Right lobe of liver (tissue), 6 donors: ENCODE measurements at places on chromosomes 7 and 10. TPM values are rescaled to one million over a fixed set of nuclear protein-coding genes. Genes with fewer than 3 reads are reported as not detected.

DNA sequence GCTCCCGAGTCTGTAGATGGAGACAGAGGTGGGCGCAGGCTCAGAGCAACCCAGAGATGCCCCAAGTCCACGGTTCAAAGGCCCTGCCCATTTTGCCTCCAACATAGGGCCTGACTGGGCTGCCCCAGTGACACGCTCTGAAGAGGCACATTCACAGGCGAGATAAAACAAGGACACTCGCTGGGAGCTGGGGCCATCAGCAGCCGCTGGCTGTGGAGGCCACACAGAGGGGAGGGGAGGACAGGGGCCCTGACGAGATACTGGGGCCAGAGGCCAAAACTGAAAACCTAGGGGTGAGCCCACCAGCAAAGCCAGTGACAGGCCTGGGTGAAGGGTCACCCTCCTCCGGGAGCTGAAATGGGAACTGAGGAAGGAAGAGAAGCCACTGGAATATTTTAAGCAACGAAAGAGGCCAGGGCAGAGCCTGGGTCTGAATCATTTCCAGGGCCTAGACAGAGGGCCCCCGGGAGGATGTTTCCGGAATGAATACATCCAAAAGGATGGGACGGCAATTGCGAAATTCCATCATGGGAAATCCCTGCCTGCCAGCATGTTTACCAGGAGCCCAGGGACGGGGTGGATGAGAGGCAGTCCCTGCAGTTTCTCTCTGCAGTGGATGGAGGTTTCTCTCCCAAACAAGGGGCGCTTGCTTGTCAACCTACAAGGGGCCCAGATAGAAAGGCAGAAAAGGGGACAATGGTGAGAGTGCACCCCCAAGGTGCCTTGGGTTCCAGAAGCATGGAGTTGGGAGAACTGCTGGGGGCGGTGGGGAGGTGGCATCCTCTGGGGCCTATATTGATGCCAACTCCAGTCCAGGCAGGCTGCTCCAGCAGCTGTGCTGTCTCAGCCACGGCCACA, 29.0 kb upstream of the HSPA12A start:
- H3K27me3 ChIP-seq: no peaks in the 10 kb centered on the region
- peak; percentile 54 for DNase-seq
- H3K4me1 ChIP-seq: peaks cover 8% of the 10 kb centered on the region
- H3K36me3 ChIP-seq: no peaks in the 10 kb centered on the region

GRCh38 chr7:137668404-137668803, 178.4 kb downstream of the DGKI start:
- no peak overlapping the region for H3K27ac ChIP-seq
- DNase-seq: no peak
- no peak overlapping the region for H3K4me3 ChIP-seq
- no peaks in the 10 kb centered on the region for H3K36me3 ChIP-seq
- no peaks in the 10 kb centered on the region for H3K4me1 ChIP-seq

GRCh38 chr7:102823390-102824119, 74.8 kb downstream of the FAM185A start:
- no peaks in the 10 kb centered on the region for H3K27me3 ChIP-seq
- H3K27ac ChIP-seq: no peak overlapping the region
- H3K4me1 ChIP-seq: no peaks in the 10 kb centered on the region
- H3K4me3 ChIP-seq: no peak overlapping the region

DNA sequence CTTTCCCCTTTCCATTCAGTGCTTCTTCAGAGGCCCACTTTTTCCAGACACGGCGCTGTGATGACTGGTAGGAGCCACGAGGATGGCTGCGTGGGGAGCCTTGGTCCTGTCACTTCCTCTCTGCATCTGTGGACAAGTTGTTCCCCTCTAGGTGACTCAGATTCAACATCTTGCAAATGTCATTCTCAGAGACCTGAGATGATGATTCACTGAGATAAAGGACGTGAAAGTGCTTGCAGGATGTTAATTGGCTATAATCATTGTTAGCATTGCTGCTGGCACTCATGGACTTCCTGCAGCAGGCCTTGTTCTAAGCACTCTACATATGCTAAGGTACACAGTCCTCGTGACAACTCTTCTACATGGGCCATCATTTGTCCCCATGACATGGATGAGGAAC, 489.8 kb upstream of the ZMIZ1 start:
- no peaks in the 10 kb centered on the region for H3K27me3 ChIP-seq
- H3K4me3 ChIP-seq: no peak overlapping the region
- H3K27ac ChIP-seq: no peak overlapping the region
- H3K4me1 ChIP-seq: no peaks in the 10 kb centered on the region
- no peaks in the 10 kb centered on the region for H3K36me3 ChIP-seq

GRCh38 chr7:40587419-40587818, 452.6 kb downstream of the SUGCT start:
- DNase-seq: no peak
- no peaks in the 10 kb centered on the region for H3K27me3 ChIP-seq
- no peak overlapping the region for H3K4me3 ChIP-seq
- H3K36me3 ChIP-seq: no peaks in the 10 kb centered on the region
- H3K4me1 ChIP-seq: no peaks in the 10 kb centered on the region
- no peak overlapping the region for H3K27ac ChIP-seq

UBE3C gene
- total RNA-seq: 32.6 TPM

SKIDA1 gene
- 2.8 TPM for total RNA-seq

GRCh38 chr10:72039377-72039776, 49.0 kb downstream of the SPOCK2 start:
- H3K4me1 ChIP-seq: no peaks in the 10 kb centered on the region
- no peaks in the 10 kb centered on the region for H3K36me3 ChIP-seq
- DNase-seq: no peak

PRKG1 gene
- total RNA-seq: 1.3 TPM

- no peak overlapping the region for H3K27ac ChIP-seq
- H3K4me3 ChIP-seq: no peak overlapping the region
- DNase-seq: no peak
- no peaks in the 10 kb centered on the region for H3K27me3 ChIP-seq
- H3K36me3 ChIP-seq: no peaks in the 10 kb centered on the region
Measured at GRCh38 chr7:49327155-49327554, 402.8 kb downstream of the CDC14C start.

DNA sequence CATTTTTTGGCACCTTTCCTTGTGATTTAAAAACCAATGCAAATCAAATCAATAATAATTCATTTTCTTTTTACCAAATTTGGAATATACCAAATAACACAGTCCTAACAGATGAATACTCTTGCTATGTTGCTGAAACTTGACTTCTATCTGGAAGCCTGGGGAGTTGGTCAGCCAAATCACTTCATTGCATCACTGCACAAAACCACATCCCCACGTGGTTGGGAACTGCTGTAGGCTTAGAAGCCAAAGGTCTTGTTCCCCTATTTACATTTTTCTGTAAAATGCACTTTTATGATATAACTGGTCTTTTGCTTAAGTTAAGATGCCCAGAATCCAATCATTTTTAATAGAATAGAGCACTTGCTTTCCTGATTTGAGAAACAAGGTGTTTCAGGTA, 15.2 kb downstream of the GPR85 start:
- H3K36me3 ChIP-seq: no peaks in the 10 kb centered on the region
- no peak for DNase-seq
- H3K27me3 ChIP-seq: no peaks in the 10 kb centered on the region
- H3K27ac ChIP-seq: no peak overlapping the region
- no peak overlapping the region for H3K4me3 ChIP-seq
- H3K4me1 ChIP-seq: no peaks in the 10 kb centered on the region
